NCI-H1930 (cell line): ENCODE measurements at places on chromosomes 2 and 18.
A peak's percentile ranks its signal among the peaks of the same experiment; 100 is the strongest.

DNA sequence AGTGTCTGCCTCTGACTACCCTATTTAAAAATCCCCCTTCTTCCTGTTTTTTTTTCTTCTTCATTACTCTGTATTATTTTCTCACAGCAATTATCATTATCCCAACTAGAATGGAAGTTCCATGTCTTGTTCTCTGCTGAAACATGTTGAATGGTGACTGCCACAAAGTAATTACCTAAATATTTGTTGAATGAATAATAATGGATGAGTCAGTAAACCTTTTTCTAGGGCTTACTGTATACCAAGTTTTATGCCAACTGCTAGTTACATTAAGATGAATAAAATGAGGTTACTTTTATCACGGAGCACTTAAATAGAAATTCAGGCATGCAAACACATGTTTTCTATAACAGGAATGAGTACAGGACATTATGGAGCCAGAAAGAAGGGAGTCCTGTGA is 490.6 kb downstream of the THSD7B start:
- DNase-seq, result peak; percentile 51

- no peak for DNase-seq
Observed at GRCh38 chr2:234330902-234331301, 166.0 kb downstream of the ARL4C start.

- DNase-seq, result no peak
Observed at GRCh38 chr18:369224-370015, 101.6 kb upstream of the THOC1 start.

- DNase-seq, result no peak
Observed at GRCh38 chr2:8550481-8550880, 131.4 kb upstream of the ID2 start.

DNA sequence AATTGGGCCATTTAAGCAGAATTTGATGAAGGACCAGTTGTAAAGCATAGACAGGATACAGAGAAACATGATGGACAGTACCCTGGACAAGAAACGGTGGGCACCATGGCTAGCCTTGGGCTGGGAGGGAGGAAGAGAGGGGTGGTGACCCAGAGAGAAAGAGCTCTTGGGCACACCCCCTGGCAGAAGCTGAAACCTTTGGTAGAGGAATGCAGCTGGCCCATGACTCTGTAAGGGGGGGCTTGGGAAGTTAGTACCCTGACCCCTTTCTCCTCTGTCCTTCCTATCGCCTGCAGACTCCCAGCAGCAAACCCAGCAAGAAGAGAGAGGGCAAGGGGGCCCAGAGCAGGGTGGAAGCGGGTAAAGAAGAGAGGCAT is 32.6 kb downstream of the MRPL44 start:
- no peak for DNase-seq

DNA sequence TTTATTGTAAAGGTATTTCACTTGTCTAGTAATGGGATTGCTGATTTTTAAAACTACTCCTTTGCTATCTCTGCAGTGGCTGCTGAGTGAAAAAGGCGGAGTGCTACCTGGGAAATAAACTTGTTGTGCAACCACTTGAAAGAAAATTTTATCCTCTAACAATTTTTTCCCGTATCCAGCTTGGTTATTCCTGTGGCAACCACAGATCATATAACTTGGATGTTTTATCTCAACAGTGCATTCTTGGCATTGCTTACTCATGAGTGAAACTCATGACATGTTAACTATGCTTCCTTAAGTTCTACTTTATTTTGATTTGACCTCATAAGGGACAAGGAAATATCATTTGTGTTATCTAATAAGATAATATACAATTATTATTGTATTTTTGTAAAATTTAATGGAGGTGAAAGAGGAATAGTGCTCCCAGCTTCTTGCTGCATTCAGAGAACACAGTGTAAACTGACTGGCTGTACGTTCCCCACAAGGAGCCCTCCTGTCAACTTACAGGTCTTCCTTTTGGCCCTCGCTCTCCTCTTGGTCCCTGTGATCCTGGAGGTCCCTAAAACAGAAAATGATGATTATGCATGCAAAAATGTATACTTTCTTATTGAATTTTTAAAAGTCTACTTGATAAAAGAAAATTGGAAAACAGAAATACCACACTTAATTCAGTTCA is 82.7 kb downstream of the COL5A2 start:
- DNase-seq, result no peak

GRCh38 chr2:238710032-238710735 is 137.7 kb upstream of the TWIST2 start:
- DNase-seq, result no peak

- DNase-seq, result no peak
Observed at GRCh38 chr2:37874470-37874869, 50.6 kb upstream of the RMDN2 start.

DNA sequence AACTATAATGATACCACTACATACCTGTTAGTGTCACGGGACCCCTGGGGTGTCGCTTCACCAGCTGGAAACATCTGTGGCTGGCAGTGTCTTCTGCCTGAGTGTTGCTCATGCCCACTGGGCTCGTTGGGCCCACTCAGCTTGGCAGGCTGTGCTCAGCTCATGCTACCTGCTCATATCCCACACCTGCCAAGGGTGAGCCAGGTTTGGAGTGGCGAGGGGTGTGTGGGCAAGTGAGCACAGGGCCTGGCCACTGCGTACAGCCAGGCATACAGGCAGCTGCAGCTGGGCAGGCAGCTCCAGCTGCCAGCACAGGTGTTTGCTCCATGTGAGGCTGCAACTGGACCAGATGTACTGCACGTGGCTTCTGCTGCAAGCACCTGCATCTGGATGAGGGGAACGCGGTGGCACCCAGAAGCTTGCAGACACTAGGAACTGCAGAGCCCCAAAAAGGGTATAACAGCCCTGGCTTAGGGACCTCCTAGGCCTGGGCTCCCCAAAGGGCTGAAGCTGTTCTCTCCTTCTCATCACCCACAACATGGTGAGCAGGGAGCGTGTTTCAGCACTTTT is 70.1 kb downstream of the SUCLG1 start:
- DNase-seq, result no peak

DNA sequence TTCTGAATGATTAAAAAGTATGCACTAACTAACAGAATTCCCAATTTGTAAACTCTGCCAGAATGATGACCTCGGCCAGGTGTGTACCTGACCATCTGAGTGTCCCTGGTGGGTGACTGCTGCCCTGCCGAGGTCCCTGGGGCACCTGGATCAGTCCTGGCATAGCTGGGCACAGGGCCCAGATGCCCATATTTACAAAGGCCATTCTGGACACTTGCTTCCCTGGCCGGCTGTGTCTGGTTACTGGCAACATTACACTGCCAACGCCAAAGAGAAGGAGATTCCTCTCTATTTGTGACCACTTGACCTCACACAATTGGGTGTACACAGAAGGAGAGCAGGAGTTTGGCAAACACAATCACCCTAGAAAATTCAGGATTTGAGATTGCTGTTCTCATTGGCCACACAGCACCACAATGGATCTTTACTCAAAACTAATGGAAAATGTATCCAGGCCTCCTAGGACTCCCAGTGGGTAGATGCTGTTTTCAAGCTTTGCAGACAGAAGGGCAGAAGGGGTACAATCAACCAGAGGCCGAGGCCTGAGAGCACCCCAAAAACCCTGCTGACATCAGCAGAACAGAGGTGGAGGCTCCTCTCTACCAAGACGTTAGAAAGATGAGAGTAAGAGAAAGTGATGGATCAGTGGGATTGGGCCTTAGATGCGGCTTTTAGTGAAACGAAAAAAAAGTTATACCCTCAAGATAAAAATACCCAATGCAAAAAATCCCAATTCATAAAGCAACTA is 58.3 kb upstream of the PXDN start:
- no peak for DNase-seq

- no peak for DNase-seq
Observed at GRCh38 chr2:217494557-217494956, 508.2 kb downstream of the TNS1 start.

GRCh38 chr2:30631051-30631671 is 176.1 kb downstream of the CAPN13 start:
- no peak for DNase-seq

DNA sequence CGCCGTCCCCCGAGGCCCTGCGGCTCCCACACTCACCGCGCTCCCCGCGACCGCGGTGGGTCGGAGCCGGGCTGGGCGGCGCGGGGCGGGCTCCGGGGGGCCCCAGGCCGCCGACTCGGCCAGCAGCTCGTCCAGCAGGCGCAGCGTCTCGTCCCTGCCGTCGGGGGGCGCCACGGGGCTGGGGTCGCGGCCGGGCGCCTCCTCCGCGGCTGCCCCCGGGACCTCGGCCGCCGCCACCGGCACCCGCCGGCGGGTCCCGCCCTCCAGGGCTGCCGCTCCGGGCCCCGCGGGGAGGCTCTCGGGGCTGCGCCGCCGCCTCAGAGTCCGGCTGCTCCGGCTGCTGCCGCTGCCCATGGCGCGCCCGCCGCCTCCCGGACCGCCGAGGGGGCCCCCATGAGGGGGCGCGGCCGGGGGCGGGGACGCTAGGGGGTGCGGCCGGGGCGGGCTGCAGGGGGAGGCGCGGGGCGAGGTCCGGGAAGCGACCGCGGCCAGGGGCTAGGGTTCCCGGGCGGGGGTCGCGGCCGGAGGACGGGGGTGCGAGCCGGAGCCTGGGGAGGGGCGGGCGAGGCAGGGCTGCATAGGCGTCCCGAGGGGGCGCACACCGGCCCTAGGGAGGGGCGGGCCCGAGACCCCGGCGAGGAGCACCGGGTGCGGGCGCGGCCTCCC is at the start of gene CYS1:
Gene CYS1, minus strand, starts transcription at position 542 of the 666 bp plus-strand sequence. Its CDS starts 188 bp downstream, at position 354.
- DNase-seq, result peak; percentile 32

- no peak for DNase-seq
Observed at GRCh38 chr2:232434091-232434490, 21.9 kb upstream of the ALPI start.

DNA sequence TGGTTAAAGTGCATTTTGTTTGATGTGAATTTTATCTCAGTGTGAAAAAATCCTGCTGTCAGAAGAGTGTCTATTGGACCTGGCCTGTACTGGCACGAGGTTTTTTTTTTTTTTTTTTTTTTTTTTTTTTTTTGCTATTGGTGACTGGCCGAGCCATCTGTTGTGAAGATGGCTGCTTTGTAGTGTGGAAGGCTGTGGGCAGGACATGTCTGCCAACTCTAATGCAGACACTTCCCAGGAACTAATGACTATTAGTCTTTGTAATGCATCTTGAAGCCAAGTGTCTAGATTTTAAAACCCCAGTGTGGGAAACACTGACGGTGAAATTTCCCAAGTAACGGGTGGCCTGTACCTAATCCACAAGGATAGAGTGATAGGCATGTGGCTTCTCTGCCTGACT is 34.3 kb downstream of the ZAP70 start:
- no peak for DNase-seq

DNA sequence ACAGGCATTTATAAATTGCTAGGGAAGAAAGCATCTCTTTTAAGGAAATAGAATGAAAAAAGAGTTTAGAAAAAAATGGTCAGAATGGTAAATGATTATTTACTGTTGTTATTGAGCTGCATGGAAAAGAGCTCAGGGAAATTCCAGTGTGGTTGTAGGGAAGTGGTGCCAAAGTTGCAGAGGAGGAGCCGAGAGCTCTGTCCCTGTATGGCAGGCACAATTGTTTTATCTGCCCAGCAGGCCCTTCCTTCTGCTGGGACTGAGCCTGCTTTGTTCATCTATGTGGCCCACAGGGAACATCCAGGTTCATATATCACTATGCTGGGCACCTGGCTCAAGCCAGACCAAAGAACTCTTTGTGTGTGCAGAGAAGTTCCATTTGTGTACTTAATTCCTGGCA is 80.8 kb upstream of the AGAP1 start:
- DNase-seq, result no peak

GRCh38 chr2:17538022-17538843 is 2.3 kb upstream of the VSNL1 start:
- no peak for DNase-seq

DNA sequence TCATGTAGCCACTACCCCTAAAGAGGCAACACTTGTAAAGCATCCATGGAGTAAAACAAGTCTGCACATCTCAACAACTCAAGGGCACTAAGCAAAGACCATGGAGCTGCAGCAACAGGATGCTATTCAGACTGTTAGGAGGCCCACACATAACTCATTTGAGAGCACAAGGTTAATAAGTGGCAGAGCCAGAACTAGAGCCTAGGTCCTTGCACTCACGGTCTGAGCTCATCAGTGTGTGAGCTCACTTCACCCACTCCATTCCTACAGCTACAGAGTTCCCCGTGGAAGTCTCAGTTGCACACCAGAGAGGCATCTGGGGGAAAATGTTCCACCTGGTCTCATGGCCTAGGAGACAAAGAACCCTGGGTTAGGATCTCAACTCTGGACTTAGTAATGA is 35.0 kb downstream of the TTC32 start:
- DNase-seq, result no peak

DNA sequence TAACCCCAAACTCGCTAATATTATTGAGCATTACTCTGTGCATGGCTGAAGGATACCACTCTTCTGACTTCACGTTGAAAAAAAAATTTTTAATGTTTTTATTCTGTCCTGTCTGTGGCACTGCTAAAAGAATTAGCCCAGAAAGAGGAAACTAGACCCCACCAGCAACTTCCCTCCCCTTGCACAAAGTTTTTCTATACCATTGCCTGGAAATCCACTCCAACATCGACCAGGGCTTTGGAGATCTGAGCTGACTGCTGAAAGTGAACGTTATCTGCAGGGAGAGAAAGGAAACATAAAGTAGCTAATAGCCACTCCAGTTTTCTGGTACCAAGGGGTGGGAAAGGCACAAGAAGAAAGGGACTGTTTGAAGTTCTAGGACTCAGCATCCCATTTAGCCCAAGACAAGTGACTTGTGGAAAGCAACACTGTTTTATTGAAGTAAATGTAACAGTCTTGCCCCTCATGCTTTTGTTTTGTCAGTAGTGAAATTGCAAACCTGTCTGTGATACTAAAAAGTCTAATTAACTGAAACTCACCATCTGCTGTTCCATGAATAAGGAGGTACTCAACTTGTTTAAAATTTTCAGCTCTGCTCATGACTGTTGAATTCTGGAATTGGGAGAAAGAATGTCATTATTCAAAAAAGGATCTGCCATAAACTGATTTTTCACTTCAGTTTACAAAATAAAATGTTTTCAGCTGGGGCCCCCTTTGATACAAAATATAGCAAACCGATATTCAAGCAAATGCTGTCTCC is 79.1 kb downstream of the DPP4 start:
- no peak for DNase-seq

GRCh38 chr2:121282800-121283385 is 2.1 kb downstream of the TFCP2L1 start:
- DNase-seq, result no peak

GRCh38 chr2:42906557-42907411 is 114.4 kb upstream of the HAAO start:
- no peak for DNase-seq

GRCh38 chr2:72539071-72539552 is 286.7 kb downstream of the EXOC6B start:
- DNase-seq, result no peak

- no peak for DNase-seq
Observed at GRCh38 chr2:112343827-112344585, 68.6 kb downstream of the ZC3H6 start.

GRCh38 chr2:113283704-113284284 is 5.1 kb upstream of the PAX8 start:
- no peak for DNase-seq

- DNase-seq, result no peak
Observed at GRCh38 chr2:72145289-72145657, 2.4 kb downstream of the CYP26B1 start.

GRCh38 chr2:35365859-35366258 is 989.7 kb upstream of the CRIM1 start:
- no peak for DNase-seq

GRCh38 chr18:27695052-27695451 is 481.9 kb downstream of the CDH2 start:
- no peak for DNase-seq

GRCh38 chr2:239689410-239689809 is 288.6 kb upstream of the HDAC4 start:
- no peak for DNase-seq
